ENCODE measurements at places on chromosomes 13 and 19. TPM values are rescaled to one million over a fixed set of nuclear protein-coding genes. Genes with fewer than 3 reads are reported as not detected.

Gene LGALS14
- not detected for polyA plus RNA-seq

Gene NPAS1
- polyA plus RNA-seq = 1.3 TPM

DNA sequence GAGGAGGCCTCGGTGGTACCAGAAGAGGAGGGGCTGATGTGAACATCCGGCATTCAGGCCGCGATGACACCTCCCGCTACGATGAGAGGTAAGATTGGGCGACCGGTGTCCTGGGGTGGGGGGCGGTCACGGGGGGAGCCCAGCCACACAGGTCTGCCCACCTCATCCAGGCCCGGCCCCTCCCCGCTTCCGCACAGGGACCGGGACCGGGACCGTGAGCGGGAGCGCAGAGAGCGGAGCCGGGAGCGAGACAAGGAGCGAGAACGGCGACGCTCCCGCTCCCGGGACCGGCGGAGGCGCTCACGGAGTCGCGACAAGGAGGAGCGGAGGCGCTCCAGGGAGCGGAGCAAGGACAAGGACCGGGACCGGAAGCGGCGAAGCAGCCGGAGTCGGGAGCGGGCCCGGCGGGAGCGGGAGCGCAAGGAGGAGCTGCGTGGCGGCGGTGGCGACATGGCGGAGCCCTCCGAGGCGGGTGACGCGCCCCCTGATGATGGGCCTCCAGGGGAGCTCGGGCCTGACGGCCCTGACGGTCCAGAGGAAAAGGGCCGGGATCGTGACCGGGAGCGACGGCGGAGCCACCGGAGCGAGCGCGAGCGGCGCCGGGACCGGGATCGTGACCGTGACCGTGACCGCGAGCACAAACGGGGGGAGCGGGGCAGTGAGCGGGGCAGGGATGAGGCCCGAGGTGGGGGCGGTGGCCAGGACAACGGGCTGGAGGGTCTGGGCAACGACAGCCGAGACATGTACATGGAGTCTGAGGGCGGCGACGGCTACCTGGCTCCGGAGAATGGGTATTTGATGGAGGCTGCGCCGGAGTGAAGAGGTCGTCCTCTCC lies 6.3 kb upstream of the LIN7B start:
- no peak for DNase-seq

DNA sequence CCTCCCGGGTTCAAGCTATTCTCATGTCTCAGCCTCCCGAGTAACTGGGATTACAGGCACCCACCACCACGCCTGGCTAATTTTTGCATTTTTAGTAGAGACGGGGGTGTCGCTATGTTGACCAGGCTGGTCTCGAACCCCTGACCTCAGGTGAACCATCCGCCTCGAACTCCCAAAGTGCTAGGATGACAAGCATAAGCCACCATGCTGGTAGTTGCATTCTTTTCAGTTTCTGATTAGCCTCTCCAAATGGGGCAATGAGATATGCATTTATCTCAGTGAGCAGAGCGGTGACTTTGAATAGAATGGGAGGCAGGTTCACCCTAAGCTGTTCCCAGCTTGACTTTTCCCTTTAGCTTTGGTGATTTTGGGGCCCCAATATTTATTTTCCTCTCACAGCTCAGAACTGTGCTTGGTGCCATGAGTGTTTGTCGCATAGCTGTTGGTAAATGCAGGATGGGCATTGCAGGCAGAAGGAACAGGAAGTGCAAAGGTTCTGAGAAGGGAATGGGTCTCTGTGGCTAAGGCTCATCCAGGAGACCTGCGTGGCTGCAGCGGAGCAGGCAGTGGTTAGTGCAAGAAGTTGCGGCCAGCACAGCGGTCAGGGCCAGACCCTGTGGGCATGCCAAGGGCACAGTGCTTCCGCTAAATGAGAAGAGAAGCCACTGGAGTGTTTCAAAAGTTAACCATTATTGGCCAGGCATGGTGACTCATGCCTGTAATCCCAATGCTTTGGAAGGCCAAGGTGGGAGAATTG lies 20.7 kb downstream of the LYPD3 start:
- DNase-seq = no peak

Gene HRC
- polyA plus RNA-seq = 22.9 TPM

- DNase-seq = no peak
Measured at GRCh38 chr19:40270362-40271089, 14.6 kb downstream of the AKT2 start.

Gene ICAM5
- polyA plus RNA-seq = 0.08 TPM

Gene KLF5
- polyA plus RNA-seq = 30.2 TPM

Gene SYMPK
- polyA plus RNA-seq = 75.1 TPM

Gene POLR1G
- polyA plus RNA-seq = 3.3 TPM

DNA sequence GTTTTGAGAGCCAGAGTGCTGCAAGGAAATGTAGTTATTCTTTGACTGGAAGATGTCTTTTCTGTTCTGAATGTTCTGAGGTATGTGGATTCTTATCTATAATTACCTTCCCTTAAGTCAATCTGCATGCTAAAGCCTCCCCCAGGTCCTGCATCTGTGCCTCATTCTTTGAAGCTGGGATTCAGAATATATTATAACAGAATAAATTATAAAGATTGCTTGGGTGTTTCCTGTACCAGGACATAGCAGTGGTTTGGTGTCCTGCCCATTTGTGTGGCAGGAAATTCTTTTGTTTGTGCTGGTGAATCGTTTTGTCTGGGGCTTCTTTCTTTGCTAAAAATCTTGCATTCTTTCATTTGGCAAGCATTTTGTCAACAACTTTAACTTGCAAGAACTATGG lies 60.2 kb downstream of the ITGBL1 start:
- no peak for DNase-seq

Gene KIR2DL3
- polyA plus RNA-seq = not detected

DNA sequence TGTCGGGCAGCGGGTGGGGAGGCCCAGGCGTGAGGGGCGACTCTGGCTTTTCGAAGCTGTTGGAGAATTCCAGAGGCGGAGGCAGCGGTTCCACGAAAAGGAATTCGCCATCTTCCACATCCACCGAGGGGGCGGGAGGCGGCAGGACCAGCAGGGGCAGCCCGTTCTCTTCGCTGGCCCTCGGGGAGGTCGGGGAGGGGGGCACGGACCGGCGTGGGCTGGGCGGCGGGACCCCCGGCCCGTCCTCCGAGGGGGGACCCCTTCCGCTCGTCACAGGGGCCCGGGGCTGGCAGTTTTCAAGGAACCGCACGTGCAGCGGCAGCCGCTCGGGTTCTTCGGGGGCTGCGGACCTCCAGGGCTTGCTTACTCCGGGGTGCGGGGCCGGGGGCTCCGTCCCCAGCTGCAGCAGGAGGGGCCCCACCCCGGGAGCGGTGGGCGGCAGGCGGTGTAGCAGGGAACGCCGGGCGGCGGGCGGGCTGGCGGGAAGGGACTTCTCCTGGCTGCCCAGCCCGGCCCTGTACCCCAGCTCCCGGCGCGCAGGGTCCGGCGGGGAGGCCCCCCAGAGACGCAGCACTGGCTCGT lies 18.0 kb downstream of the C19orf81 start:
- no peak for DNase-seq

Gene NMRK2
- not detected for polyA plus RNA-seq

- no peak for DNase-seq
Measured at GRCh38 chr19:30227012-30227621, 145.1 kb upstream of the ZNF536 start.

- peak; percentile 19 for DNase-seq
Measured at GRCh38 chr19:49983645-49984229, 22.8 kb upstream of the SIGLEC11 start.

- DNase-seq = no peak
Measured at GRCh38 chr13:84430015-84430414, 547.7 kb upstream of the SLITRK1 start.

Gene SERPINE3
- 0.95 TPM for polyA plus RNA-seq

DNA sequence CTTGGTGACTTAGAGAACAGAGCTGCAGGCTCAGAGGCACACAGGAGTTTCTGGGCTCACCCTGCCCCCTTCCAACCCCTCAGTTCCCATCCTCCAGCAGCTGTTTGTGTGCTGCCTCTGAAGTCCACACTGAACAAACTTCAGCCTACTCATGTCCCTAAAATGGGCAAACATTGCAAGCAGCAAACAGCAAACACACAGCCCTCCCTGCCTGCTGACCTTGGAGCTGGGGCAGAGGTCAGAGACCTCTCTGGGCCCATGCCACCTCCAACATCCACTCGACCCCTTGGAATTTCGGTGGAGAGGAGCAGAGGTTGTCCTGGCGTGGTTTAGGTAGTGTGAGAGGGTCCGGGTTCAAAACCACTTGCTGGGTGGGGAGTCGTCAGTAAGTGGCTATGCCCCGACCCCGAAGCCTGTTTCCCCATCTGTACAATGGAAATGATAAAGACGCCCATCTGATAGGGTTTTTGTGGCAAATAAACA lies 9.9 kb downstream of the APOC1 start:
- no peak for DNase-seq

Gene NCR1
- polyA plus RNA-seq = 0.37 TPM

- no peak for DNase-seq
Measured at GRCh38 chr19:13459351-13459750, 46.9 kb downstream of the CACNA1A start.

DNA sequence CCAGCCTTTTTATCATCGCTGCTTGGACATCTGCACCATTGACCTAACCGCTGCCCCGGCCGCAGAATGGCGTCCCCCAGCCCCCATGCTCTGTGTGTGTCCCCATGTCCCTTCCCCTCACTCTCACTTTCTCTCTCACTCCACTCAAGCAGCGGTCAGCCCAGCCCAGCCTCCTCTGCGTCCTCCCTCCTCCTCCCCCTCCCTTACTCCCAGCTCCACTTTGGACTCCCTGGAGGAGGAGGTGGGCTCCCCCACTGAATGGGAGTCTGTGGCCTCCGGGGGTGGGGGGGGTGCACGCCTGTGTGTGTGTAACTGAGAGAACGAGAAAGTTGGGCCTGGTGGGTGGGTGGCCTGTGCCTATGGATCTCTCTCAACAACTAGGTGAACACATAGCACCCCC lies 2.2 kb downstream of the MAP2K7 start:
- DNase-seq = no peak

Gene LILRB5
- polyA plus RNA-seq = 1.6 TPM

Gene STXBP2
- 74.5 TPM for polyA plus RNA-seq

DNA sequence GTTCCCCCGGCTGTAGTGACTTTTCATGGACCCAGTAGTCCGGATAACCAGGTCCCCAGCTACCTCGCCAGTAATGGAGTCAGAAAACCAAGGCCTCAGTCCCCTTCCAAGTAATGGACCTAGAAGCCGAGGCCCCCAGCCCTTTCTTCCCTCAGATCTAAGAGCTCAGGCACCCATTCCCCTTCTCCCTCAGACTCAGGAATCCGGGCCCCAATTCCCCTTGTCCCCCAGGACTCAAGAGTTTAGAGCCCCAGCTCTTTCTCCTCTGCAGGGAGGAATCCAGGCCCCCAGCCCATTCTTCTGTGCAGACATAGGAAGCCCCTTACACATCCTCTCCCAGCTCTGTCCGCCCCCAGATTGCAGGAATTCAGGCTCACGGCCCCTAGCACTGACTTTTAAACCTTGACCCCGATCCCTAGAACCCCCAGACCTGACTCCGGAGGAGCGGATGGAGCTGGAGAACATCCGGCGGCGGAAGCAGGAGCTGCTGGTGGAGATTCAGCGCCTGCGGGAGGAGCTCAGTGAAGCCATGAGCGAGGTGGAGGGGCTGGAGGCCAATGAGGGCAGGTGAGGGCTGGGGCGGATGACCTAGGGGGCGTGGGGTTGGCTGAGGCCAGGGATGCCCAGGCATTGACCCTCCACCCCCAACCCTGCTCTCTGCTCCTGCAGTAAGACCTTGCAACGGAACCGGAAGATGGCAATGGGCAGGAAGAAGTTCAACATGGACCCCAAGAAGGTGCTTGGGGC lies 938 bp downstream of the CYTH2 start:
- DNase-seq = no peak

DNA sequence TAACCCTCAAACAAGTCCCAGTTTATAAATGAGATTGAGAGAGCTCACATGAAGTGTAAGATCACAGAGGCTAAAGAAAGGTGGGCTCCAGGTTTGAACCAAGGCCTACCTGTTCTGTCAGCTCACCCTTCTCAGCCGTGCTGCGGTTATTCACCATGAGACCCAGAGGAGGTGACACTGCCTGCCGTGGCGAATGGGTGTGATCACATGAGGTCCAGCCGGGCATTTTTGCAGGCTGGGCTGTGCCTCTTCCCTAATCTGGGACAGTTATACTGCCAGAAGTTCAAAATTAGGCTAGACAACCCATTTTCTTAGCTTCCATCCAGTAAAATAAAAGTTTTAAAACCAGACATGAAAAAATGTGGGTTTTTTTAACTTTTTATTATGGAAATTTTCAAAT lies 146.8 kb downstream of the FOXO1 start:
- DNase-seq = no peak

DNA sequence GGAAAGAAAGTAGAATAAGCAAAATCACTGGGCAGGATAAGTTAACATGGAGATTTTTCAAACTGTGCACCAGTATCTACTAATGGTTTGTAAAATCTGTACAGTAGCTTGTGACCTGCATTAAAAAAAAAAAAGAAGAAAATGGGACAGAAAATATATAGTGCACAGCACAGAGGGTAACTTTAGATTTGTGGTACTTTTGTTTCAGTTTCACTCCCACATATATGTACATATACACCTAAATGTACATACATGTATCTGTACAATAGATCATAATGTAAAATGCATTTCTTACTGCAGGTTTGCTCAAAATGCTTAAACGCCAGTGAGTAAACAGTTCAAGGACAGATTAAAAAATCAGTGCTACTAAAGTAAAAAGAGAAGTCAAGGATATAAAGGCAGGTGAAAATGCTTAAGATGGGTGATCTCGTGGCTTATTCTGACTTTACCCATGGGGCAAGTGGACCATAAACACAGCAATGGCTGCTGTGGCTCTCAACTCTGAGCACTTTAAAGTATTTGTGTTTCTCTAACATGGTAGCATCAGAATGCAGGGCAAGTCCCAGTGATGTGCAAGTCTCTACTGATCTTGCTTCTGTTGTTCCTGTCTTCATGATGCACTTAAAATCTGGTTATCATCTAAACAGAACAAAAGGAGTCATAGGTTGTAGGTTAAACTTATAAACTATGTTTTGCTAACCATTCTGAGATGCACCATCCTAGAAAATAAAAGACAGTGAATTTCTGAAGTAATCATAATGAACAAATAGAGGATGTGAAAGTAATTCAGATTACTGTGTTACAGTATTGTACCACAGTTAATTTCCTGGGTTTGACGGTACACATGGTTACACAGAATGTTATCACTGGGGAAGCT lies 112.3 kb downstream of the MIPEP start:
- no peak for DNase-seq

Gene JOSD2
- 9.0 TPM for polyA plus RNA-seq

GRCh38 chr19:6374711-6375410 lies 872 bp downstream of the PSPN start:
- no peak for DNase-seq

Gene ZIK1
- 24.8 TPM for polyA plus RNA-seq

DNA sequence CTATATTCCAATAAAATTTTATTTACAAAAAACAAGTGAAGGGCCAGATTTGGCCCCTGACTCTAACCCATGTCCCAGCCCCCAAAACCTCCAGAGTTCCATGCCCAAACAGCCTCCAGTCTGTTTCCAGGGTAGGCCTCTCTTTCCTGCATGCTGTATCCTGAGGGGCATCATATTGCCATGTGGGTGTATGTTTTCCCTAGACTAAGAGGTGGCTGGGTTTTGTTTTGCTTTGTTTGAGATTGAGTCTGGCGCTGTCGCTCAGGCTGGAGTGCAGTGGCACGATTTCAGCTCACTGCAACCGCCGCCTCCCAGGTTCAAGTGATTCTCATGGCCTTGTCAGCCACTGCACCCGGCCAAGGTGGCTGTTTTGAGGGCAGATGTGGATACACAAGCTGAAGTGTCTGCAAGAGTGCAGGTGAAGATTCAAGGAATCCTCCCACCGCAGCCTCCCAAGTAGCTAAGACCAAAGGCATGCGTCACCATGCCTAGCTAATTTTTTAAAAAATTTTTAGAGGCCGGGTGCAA lies 23.6 kb upstream of the LSM14A start:
- no peak for DNase-seq

Gene CATSPERD
- not detected for polyA plus RNA-seq
